Fibroblast of lung (primary cell): ENCODE measurements at places on chromosomes 11 and 22. TPM values are rescaled to one million over a fixed set of nuclear protein-coding genes. Genes with fewer than 3 reads are reported as not detected.

MS4A6A gene
- not detected in 2 replicates for total RNA-seq

SPTBN2 gene
- 0.51 and 0.99 TPM in 2 replicates for total RNA-seq

FAM118B gene
- 18.7 and 21.0 TPM in 2 replicates for total RNA-seq

- H3K4me1 ChIP-seq: no peaks in the 10 kb centered on the region
- no peaks in the 10 kb centered on the region for H3K27me3 ChIP-seq
- peak; percentile 62 for DNase-seq
- no peaks in the 10 kb centered on the region for H3K36me3 ChIP-seq
- H3K27ac ChIP-seq: no peak overlapping the region
Measured at GRCh38 chr11:104713401-104713800, 184.9 kb downstream of the CASP12 start.

- H3K4me3 ChIP-seq: no peak overlapping the region
- DNase-seq: no peak
- H3K36me3 ChIP-seq: no peaks in the 10 kb centered on the region
- H3K4me1 ChIP-seq: no peaks in the 10 kb centered on the region
- H3K27ac ChIP-seq: no peak overlapping the region
- H3K27me3 ChIP-seq: no peaks in the 10 kb centered on the region
Measured at GRCh38 chr22:23753385-23753784, 840 bp downstream of the VPREB3 start.

GRCh38 chr11:3855808-3856491, 486 bp downstream of the STIM1 start:
- H3K4me3 ChIP-seq: peak overlapping the region; percentile 73
- H3K36me3 ChIP-seq: no peaks in the 10 kb centered on the region
- peak; percentile 19 for DNase-seq
- H3K27me3 ChIP-seq: no peaks in the 10 kb centered on the region

DNA sequence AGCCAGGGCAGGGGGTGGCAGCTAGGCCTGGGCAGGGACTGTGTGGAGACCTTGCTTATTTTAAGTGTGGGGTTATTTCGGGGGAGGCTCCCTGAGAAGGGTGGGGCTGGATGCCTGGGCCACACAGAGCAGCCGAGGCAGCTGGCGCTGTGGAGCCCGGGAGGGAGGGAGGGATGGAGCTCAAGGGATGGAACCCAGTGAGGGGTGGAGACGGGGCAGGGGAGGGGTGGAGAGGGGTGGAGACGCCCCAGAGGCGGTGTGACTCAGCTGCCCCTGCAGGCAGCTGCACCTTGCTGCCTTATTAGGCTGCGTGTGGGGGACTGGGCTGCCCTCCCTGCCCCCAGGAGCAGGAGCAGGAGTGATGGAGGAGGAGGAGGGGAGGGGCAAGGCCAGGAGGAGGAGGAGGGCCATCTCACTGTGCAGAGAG, 9.8 kb upstream of the TSSC4 start:
- no peak overlapping the region for H3K4me3 ChIP-seq
- H3K36me3 ChIP-seq: peaks cover 35% of the 10 kb centered on the region
- peak overlapping the region; percentile 11 for H3K27ac ChIP-seq
- DNase-seq: peak; percentile 85
- peaks cover 39% of the 10 kb centered on the region for H3K4me1 ChIP-seq

GRCh38 chr11:1077417-1078119, 2.9 kb downstream of the MUC2 start:
- H3K4me1 ChIP-seq: no peaks in the 10 kb centered on the region
- DNase-seq: no peak
- H3K36me3 ChIP-seq: no peaks in the 10 kb centered on the region
- no peak overlapping the region for H3K27ac ChIP-seq
- no peak overlapping the region for H3K4me3 ChIP-seq

GRCh38 chr22:38761202-38762162, 5.7 kb upstream of the SUN2 start:
- DNase-seq: no peak
- no peak overlapping the region for H3K4me3 ChIP-seq
- peaks cover 4% of the 10 kb centered on the region for H3K4me1 ChIP-seq
- H3K36me3 ChIP-seq: no peaks in the 10 kb centered on the region
- no peaks in the 10 kb centered on the region for H3K27me3 ChIP-seq

DNA sequence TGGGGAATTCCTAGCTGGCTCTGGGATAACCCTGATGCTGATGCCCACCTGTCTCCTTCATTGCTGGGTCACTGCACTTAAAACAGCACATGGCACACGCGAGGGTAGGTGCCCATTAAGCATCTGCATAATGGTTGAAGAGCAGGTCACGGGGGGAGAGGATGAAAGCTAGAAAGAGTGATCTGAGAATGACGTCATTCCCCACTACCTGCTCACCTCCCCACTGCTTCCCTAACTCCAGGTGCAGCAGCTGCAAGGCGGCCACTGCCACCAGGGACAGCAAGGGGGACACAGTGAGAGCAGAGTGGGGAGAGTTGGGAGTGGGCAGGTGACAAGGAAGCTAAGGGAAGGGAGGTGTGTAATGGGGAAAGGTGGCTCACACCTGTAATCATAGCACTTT, 27.0 kb downstream of the ADA2 start:
- no peak overlapping the region for H3K4me3 ChIP-seq
- H3K36me3 ChIP-seq: no peaks in the 10 kb centered on the region
- no peaks in the 10 kb centered on the region for H3K27me3 ChIP-seq
- H3K27ac ChIP-seq: no peak overlapping the region
- no peak for DNase-seq
- peaks cover 7% of the 10 kb centered on the region for H3K4me1 ChIP-seq

DNA sequence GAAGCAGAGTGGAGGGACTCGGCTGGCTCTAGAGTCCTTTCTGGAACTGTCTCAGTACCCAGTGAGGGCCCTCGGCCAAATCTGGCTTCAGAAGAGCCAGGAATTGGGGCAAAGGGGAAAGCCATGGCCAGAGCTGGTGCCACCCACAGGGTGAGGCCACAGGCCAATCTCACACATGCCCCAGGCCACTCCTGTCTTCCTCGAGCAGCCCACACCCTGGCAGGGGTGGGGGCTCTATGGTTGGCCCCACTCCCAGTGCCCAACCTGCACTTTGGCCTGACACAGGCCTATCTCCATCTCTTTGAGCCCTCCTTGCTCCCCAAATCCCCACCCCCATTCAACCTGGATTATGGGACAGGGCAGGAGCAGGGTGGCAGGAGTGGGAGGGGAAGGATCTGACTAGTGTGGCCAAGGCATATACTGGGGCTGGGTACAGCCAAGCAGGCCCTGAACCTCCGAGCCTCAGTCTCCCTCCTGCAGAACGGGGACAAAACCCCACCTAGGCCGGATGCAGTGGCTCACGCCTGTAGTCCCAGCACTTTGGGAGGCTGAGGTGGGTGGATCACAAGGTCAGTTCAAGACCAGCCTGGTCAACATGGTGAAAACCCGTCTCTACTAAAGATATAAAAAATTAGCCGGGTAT, 6.9 kb downstream of the TST start:
- H3K27ac ChIP-seq: no peak overlapping the region
- DNase-seq: no peak
- no peaks in the 10 kb centered on the region for H3K4me1 ChIP-seq
- no peak overlapping the region for H3K4me3 ChIP-seq

- no peak overlapping the region for H3K27ac ChIP-seq
- H3K4me3 ChIP-seq: no peak overlapping the region
- peaks cover 13% of the 10 kb centered on the region for H3K27me3 ChIP-seq
- DNase-seq: no peak
- peaks cover 16% of the 10 kb centered on the region for H3K4me1 ChIP-seq
Measured at GRCh38 chr11:44862558-44863101, 88.1 kb downstream of the TP53I11 start.
